Erythroblast (primary cell): ENCODE measurements at places on chromosomes 1 and 21.
A peak's percentile ranks its signal among the peaks of the same experiment; 100 is the strongest.

DNA sequence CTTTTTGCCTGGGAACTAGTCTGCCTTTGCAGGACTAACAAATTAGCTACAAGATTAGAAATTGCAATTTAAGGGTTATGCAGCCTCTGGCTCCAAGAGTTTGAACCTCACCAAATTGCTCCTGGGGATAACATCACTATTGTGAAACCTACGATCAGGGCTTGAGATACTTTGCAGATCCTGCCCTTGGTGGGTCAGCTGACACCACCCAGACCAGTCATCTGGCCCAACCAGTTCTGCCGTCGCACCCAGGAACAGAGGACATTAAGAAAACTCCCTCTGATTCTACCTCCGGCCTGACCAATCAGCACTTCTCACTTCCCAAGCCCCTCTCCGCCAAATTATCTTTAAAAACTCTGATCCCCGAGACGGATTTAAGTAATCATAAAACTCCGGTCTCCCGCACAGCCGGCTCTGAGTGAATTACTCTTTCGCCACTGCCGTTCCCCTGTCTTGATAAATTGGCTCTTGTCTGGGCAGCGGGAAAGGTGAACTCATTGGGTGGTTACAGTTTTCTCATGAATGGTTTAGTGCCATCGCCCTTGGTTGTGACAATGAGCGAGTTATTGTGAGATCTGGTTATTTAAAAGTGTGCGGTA is 32.9 kb upstream of the B3GALT5 start:
- DNase-seq, result no peak

DNA sequence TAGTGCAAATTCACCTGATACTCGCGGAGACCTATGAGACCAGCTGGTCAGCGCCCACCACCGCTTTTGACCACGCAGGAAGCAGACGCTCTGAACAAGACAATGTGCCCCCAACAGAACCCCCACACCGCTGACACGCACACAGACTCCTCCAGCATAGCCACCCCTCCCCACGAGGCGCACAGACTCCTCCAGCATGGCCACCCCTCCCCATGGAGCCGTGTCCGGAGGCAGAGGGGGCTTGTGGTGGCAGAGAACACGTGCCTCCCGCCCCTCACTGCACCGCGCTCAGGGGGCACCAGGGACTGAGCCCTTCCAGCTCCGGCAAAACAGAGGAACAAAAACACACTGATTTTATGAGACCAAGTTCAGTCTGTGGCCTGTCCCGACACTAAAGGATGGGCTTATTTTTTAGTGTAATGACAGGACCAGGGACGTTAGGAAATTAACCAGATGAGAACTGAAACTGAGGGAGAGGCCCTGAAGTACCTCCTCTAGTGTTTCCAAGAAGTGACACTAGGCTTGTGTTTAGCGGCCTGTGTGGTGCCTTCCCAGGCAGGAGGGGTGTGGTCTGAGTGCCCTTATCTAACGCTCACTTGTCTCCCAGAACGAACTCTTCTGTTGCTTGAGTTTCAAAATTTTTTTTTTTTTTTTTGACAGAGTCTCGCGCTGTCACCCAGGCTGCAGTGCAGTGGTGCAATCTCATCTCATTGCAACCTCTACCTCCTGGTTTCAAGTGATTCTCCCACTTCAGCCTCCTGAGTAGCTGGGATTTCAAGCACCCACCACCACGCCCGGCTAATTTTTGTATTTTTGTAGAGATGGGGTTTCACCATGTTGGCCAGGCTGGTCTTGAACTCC is 10.0 kb upstream of the AGPAT3 start:
- peak; percentile 96 for DNase-seq

DNA sequence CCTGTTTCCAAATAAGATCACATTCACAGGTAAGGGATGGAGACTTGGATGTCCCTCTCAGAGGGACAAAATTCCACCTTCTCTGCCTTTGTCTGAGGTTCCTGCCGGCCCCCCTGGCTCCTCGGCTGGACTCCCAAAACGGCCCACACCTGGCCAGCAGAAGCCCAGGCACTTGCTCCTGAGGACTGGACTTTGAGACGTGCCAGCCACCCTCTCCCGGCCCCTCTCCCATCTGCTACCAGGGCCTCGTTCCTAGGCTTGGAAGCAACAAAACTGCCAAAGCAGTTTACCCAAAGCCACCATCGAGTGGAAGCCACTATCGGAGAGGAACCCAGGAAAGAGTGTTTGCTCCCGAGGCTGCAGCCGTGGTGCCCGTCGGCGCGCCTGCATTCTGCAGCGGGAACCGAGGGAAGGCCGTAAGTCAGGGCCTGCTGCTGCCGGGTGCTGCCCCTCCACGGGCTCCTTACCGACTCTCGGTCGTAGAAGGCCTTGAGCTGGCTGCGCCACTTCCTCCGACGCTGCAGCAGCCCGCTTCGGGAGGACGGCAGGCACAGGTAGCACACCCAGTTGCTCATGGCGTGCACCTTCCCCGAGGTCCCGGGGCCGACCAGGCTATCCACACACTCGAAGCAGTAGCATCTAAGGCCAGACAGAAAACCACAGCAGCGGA is 3.5 kb downstream of the DNMT3L start:
- DNase-seq, result no peak

GRCh38 chr1:199691540-199691939 is 336.0 kb upstream of the NR5A2 start:
- no peak for DNase-seq

GRCh38 chr21:45634511-45635183 is 8.9 kb upstream of the PCBP3 start:
- DNase-seq, result no peak
